ENCODE measurements at places on chromosomes 3 and 15. TPM values are rescaled to one million over a fixed set of nuclear protein-coding genes. Genes with fewer than 3 reads are reported as not detected.

DNA sequence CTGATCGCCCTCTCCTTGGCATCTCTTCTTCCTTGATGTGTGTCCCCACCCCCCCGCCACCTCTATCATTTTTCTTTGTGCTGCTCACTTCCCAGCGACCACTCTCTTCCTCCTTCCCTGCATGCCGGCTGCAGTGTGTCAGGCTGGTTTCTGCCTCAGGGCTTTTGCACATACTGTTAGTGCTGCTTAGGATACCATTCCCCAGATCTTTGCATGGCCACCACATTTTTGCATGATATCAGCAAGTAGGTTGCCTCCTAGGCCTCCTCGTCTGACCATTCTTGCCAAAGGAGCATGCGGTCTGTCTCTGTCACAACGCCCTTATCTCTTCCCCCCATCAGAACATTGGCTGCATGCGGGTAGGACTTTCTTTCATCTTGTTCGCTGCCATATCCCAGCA lies 12.5 kb downstream of the FBLN2 start:
- DNase-seq, result no peak

DNA sequence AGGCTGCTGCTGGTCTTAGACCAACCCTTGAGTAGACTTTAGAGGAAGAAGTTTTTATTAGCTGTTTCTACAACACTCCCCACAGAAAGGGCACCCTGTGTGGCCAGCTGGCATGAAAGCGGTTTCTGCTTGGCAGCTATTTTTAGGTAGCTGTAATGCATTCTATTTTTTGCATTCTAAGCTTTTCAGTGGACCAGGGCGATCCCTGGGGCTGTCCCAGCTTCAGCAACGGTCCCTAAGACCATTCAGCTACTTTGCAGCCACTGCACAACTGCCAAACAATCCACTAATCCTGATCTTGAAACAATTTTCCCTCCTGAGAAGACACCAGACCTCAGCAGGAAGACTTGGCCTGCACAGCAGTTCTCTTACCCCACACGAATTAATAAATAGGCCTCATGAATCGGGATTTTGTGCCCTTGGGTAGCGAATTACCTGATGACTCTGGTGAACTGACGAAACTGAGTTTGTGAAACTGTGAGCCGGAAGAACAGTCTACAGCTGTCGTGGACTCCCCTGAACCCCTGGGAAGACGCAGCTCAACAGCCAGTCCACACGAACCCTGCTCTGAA lies 14.6 kb upstream of the TFRC start:
- DNase-seq, result no peak

DNA sequence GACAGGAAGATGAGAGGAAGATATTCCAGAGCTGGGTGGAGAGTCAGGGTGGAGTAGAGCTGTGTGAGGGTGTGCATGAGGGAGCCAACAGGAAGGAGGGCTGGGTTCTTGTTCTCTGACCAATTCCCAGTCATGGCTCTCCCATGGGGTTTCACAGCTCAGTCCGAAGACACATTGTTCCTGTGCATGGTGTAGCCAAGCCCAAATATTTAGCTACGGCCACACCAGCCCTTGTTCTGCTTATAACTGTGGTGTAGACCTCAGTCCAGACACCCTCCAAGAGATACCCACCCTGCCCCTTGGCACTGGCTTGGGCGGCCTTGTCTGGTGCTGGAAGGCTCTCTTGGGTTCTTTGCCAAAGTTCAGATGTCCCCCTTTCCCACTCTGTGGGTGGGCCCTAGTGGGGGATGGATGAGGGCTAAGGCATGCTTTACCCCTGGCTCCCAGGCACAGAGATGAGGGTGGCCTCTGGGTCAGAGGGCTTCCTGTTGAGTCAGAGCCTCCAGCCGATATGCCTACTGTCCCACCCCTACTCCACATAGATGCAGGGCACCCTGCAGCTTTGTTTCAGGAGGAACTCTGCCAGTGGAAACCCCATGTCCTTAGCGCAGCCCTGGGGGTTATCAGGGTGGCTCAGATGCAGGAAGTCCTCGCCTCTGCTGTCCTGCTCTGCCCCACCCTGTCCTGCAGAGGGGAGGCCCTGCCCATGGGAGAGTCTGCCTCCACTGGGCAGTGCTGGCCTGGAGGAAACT lies 271.2 kb upstream of the CTDSPL start:
- DNase-seq, result no peak

- no peak for DNase-seq
These were observed 214.5 kb upstream of the IGF1R start for GRCh38 chr15:98433856-98434255.

Gene TRIM71
- total RNA-seq, result 0.05 TPM

DNA sequence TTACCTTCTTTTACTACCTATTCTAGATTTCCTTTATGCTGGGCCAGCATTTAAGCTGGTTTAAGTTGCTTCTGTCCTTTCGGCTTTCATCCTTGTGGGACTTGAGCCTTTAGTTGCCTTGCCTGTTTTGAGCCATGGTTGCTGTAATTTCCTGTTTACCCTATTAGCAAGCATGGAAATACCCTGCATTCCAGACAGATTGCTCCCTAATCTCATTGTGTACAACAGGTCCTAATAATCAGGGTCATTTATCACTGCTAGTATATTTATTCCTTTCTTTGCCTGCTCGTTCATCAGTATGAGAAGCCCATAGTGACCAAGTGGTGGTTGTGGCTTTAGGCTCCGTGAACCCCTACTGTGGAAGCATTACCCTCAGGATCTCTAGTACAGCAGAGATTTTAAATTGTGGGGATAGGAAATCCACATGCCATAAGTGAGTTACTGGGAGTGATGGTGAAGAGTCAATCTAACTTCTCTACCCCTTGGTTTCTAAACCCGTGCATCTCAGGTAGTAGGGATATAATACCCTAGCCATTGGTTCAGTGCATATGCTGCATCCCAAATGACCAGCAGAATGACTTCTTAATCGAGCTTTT lies 31.9 kb downstream of the NCK1 start:
- DNase-seq, result no peak

DNA sequence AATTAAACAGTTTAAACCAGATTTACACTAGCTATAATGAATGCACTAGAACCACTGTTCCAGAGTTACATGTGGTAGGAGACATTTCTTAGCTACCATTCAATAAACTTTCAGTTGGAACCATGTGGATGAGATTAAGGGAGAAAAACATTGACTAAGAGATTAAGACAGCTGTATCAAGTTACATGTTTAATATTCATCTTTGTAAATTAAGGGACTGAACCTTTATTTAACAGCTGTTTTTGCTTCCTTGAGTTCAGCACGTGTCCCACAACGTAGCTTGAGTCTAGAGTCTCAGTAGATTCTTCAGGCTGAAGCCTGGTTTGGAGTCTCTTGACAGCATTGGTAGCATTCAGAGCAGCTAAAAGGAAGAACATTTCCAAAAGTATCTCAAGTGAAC lies 27.2 kb upstream of the CFAP44 start:
- no peak for DNase-seq

DNA sequence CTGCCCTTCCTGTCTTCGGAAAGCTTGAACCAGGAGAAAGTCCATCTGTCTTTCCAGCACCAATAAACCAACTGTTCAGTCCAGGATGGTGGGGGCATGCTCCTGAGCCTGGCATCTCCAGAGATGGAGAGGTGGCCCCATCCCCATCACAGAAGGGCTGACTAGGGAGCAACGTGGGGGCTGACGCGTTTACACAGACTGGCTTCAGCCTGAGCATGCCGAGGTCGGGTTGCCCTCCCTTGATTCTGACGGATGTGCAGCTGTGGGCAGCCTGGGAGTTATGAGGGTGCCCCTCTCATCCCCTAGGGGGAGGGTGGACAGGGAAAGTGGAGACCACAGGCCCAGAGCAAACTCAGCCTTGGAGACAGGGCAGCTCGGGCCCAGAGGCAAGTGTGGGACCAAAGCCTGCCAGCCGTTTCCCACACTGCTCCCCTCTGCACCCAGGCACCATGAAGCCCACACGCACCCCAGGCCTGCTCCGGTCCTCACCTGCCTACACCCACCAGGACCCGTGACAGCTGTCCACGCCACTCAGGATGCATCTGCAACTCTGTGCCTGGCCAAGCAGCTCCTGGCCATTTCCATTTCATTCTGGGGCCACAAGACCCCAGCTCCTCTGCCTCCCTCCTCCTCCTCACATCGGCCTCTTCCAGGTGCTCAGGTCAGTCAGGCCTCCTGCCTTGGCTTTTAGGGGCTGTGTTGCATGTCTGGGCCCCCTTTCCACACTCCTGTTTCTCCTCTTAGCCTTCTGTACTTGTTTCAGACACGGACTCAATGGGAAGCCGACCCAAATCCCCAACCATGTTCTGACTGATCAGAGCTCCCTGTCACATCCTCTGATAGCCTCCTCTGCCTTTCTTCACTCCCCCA lies 48.2 kb upstream of the SLC41A3 start:
- peak; percentile 72 for DNase-seq

GRCh38 chr15:72227720-72228119 lies 3.3 kb downstream of the PKM start:
- DNase-seq, result no peak

DNA sequence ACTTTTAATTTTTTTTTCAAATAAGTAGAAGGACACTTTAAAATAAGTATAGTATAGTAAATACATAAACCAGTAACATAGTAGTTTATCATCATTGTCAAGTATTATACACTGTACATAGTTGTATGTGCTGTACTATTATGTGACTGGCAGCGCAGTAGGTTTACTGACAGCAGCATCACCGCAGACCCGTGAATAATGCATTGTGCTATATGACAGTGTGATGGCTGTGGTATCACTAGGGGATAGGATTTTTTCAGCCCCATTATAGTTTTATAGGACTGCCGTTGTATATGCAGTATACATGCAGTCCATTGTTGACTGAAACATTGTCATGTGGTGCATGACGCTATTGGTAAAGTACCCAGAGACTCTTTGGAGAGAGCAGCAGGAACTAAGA lies 306.5 kb downstream of the SQOR start:
- DNase-seq, result no peak

Gene CMTM8
- 2.5 TPM for total RNA-seq

GRCh38 chr15:75570126-75570845 lies 8.8 kb downstream of the PTPN9 start:
- DNase-seq, result no peak

DNA sequence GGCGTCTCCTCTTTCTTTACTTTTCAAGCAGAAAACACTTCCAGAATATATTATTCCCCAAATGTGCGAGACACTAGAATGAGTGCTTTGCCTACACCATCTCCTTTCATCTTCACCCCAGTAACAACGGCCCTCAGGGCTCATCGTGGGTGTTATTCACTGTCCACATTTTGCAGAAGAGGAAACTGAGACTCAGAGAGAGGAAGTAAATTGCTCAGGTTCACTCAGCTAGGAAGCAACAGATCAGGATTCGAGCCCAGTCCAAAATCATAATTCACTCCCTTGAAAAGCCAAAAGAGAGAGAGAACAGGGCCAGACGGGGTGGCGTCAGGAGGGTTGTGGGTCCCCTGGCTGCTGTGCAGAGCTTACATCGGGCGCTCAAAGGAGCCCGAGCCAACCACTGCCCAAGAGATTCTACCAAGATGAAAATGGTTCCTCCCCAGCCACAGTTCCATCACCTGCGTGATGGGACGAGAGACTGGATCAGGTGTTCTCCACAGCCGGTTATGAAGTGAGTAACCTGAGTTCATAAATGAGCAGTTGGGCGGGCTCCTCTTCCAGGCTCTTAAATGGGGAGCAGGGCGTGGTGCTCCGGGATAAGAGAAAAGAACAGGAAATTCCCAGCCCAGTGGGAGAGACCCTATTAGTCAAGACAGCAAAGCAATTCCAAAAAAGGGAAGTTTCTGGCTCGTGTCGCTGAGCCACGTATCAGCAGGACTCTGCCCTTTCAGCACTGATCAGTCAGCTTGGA lies 48.6 kb upstream of the FLNB start:
- no peak for DNase-seq

DNA sequence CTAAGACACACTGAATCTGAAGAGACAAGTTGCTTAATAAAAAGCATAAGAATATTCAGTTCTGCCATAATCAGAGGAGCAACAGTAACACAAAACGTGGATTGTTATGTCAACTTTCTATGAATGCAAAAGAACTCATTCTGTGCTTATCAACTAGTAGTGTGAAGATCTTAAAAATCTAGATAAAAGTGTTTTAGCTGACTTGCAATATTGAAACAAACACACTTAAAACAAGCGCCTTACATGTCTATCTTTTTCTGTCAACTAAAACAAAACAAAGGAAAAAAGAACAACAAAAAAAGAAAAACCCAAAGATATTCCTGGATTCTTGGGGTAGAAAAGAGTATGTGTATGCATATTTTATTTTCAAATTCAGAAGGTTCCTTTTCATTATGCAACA lies 37.7 kb downstream of the TASOR start:
- no peak for DNase-seq

- DNase-seq, result no peak
These were observed 36.5 kb downstream of the QTRT2 start for GRCh38 chr3:114093016-114093380.

Gene CD47
- 56.7 TPM for total RNA-seq

GRCh38 chr3:14322667-14323295 lies 79.6 kb upstream of the SLC6A6 start:
- DNase-seq, result no peak

GRCh38 chr3:102113421-102114041 lies 264.2 kb downstream of the NFKBIZ start:
- DNase-seq, result no peak

- DNase-seq, result no peak
These were observed 277.6 kb upstream of the NAALADL2 start for GRCh38 chr3:174581558-174581957.

- no peak for DNase-seq
These were observed 122.2 kb upstream of the DCBLD2 start for GRCh38 chr3:99023590-99024192.

DNA sequence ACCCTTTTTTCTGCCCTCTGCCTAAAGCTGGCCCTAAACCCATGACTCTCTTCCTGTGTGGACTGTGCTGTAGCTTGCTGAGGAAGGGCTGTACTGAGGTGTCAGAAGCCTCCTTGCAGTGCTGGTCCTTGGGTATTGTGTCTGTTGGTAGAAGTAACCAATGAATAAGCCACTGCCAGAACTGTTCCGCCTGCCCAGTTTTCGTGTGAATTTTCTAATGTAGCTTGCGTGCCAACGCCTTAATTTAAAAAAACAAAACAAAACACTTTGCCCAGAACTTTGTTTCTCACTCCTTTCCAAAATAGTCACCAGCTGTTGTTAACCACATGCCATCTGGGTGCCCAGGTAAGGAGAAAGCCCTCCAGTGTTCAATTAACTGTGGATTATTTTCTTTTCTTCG lies 101.9 kb downstream of the KLHL25 start:
- no peak for DNase-seq

DNA sequence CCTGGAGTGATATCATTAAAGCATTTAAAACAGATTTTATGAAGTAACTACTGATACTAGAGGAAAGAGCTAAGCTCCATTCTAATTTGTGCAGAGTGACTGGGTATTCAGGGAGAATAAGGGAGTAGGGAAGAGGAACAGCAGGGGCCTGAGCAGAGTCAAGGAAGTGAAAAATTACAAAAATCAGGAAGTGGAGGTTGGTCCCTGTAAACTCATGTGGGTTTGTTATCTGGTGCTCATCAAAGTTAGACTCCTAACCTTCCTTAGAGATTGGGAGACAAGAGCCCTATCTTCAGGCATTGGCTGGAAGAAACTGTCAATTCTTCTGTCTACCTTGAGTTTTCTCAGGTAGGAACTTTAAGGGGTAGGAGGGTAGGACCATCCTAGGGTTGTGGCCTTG lies 82.5 kb downstream of the NEK11 start:
- DNase-seq, result no peak

Data from chondrocyte (in vitro differentiated cells).